ENCODE measurements at places on chromosomes 4 and X.

DNA sequence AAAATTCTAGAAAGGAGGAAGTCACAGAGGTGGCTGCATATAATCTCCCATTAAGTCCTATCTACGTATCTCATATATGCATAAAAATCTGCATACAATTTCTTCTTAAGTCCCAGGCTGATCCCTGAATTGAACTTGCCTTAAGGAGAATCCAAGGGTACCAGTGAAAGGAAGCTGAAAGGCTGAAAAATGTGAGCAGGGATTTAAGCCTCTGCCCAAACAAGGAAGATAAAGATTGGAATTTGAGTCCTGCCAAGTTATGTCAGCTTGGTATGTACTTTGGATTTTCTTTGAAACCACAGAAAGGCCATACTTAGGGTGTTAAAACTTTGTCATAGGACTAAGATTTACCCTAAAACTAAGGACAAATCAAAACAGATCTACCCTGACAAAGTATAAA is 26.5 kb upstream of the GEMIN8 start:
- DNase-seq: no peak

GRCh38 chrX:40623665-40624064 is 437 bp downstream of the MPC1L start:
- DNase-seq: no peak

GRCh38 chr4:3599951-3600350 is 67.7 kb upstream of the LRPAP1 start:
- DNase-seq: no peak

GRCh38 chr4:6265546-6265945 is 4.1 kb upstream of the WFS1 start:
- no peak for DNase-seq

DNA sequence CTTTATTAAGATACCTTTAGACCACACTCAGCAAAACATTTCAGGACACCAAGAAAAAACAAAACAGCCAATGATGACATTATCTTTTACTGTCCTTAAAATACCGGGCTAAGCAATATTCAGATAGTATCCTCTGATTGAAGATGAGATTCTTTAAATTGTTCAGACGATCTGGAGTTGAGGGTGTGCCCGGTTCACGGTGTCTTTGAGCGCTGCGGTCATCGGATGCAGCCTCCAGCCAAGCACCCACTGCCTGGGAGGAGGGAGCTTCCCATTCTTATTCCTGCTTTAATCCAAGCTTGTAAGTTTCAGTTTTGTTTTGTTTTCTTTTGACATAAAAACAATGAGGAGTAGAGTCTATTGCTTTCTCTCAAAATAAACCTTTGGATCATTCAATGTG is 14.1 kb downstream of the FAM149A start:
- DNase-seq: no peak
